ENCODE measurements at places on chromosomes 7 and 10.

DNA sequence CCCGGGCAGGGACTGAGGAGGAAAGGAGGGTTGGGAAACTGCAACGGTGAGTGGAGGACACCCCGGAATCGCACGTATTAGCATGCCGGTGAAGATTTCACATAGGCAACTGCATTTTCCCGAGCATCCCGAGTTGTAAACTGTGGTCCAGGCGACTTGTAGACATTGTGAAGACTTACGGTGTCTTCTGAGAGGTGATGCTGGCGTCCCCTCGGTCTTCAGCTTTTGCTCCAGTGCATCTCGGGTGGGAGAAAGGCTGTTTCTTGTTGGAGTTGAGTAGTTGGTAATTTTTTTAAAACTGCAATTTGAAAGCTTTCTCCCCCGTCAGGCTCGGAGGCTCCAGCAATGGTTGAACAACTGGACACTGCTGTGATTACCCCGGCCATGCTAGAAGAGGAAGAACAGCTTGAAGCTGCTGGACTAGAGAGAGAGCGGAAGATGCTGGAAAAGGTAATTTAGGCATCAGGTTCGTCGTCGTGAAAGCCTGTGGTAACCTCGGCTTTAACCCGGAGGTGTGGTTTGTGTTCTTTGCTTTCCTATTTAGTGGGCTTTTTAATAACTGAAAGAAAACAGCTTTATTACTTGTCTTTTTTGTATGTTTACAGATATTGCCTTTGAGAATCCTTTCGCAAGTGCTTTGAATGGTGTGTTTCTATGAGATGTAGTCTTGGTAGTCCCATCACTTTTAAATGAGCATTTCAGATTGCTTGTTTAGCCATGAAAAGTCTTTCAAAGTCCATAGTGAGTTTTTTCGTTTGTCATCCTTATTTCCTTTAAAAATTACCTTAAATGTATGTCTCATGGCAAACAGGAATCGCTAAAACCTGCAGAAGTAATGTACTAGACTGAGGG is 687 bp downstream of the HELLS start:
- DNase-seq: no peak

GRCh38 chr7:45923290-45923689 is 2.2 kb upstream of the IGFBP3 start:
- peak; percentile 17 for DNase-seq

GRCh38 chr10:80448209-80448942 is 5.7 kb upstream of the TSPAN14 start:
- no peak for DNase-seq

GRCh38 chr10:15864419-15864818 is 4.1 kb upstream of the MINDY3 start:
- no peak for DNase-seq

GRCh38 chr10:90461437-90462155 is 396.2 kb downstream of the HTR7 start:
- DNase-seq: no peak

Data from activated CD4-positive, alpha-beta T cell treated with anti-CD3 and anti-CD28 coated beads, Interleukin-2, amount 50 U/mL, for 24 hours (primary cell).